ENCODE measurements at places on chromosomes 11 and 22.
A peak's percentile ranks its signal among the peaks of the same experiment; 100 is the strongest.

DNA sequence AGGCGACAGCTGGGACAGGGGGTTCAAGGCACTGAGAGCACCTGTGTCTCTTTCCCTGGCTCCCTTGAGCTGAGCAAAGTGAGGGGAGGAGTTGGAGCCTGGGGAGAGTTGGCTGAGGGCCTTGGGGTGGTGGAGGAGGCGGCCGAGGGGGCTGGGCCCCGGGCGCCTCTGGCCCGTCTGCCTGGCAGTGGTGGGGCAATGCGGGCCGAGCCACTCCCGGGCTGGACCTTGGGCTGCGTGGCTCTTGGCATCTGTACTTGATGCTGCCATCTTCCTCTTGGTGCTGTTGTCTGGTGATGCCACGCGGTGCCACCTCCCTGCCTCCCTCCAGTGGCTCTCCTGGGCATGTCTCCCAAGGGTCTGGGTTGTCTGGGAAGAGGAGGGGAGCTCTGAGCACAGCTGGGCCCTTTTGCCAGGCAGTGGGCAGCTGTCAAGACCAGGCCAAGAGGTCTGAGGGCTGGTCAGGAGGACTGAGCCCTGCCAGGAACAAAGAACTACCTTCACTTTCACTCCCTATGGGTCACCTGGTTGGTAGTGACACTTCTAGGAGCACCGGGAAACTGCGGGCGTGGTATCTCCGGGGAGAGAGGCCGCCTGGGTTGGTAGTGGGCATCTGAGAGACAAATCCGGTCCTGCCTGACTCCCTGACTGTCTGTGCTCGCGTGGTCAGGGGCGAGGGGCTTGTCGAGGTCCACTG is 1.3 kb downstream of the GRIK4 start:
- no peak for DNase-seq

DNA sequence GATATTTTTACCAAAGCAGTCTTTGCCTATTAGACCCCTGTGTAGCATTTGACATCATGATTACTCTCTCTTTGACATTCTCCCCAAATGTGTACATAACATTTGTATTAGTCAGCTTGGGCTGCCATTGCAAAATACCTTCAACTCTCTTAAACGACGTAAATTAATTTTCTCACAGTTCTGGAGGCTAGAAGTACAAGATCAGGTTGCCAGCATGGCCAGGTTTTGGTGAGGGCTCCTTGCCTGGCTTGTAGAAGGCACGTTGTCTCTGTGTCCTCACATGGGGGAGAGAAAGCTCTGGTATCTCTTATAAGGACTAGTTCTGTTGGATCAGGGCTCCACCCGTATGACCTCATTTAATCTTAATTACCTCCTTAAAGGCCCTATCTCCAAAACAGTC is 12.3 kb upstream of the DLAT start:
- no peak for DNase-seq

GRCh38 chr11:38456371-38456770 is 1858.3 kb upstream of the RAG2 start:
- no peak for DNase-seq

DNA sequence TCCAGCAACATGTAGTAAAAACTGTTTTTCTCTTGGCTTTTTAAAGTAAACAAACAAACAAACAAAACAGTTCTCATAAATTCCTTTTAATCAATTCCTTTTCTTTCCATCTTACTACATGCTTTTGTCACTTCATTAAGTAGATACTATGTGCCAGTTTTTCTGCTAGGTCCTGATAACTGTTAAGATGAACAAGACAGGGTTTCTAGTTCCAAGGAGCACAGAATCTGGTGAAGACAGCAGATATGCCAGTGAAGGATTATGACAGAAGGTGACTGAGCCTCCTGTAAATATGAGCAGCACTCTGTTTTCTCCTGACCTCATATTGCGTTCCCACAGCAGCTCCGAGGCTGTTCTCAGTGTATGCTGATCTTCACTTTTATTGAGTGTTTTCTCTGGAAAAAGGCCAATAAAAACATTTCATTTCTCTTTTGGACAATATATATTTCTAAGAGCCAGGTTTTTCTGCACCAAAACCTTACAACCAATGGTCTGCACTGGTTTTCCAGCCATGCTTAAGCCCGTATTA is 45.8 kb downstream of the HEPHL1 start:
- no peak for DNase-seq

DNA sequence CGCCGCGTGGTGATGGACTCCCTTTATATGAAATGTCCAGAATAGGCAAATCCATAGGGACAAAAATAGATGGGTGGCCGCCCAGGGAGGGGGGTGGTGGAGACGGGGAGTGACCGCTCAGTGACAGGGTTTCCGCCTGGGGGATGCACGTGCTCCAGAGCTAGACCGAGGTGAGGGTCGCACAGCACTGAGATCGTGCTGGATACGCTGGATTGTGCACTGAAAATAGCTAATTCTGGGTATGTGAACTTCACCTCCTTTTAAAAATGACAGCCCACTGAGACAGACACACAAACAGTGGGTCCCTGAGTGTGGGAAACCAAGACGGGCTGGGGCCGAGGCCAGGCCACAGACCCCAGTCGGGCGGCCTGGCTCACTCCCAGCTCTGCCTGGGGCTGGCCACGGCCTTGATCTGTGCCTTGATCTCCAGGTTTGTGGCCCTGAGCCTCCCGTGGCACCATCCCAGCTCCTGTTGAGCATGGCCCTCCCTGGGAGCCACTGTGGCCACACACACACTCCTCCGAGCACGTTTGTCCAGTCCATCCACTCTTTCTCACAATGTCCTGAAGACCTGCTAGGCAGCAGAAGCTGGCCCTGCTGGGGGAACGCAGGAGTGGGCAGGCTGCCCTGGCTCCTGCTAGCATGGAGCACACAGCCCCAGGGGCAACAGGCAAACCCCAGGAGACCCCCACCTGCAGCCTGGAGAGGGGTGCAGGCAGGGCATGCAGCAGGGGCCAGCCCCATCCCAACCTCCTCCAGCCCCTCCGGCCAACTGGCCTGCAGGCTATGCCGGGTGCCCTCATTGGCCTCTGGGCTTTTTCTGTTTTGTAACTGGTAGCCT is 41.0 kb upstream of the TH start:
- DNase-seq, result no peak

DNA sequence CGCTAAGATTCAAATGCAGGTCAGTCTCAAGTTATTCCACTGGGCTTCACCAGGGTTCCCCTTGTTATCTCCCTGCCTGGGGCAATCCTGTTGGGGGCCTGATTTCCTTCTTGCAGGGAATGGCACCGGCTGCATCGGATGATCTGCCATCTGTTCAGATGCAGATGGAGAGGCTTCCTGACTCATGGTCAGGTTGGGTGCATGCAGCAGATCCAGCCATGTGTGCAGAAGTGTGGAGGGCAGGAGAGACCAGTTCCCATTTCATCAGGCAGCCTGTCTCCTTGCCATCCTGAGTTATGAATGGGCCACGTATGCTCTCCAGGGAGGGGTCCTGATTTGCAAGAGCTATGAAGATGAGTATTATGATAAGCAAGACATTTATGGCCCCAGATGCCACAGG is 161.2 kb upstream of the PLET1 start:
- no peak for DNase-seq

GRCh38 chr11:17291710-17292109 is 15.2 kb downstream of the NUCB2 start:
- no peak for DNase-seq

GRCh38 chr22:49009359-49010063 is 818.2 kb downstream of the BRD1 start:
- no peak for DNase-seq

DNA sequence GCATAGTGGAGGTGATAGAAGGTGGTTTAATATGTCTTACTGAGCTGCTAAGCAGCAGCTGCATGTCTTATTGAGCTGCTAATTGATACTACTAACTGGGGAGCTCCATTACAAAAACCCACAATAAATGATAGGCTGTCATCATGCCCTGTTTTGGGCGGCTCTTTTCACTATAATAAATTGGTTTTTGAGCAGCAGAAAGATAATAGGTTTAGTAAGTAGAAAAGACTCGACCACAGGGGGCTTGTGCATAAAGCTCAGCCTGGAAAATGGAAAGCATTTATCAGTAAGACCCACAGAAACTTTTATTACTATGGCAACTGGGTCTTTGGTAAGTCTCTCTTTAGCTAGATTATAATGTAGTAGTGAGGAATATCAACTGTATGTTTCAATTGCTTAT is 117.6 kb downstream of the LDLRAD3 start:
- DNase-seq, result no peak

DNA sequence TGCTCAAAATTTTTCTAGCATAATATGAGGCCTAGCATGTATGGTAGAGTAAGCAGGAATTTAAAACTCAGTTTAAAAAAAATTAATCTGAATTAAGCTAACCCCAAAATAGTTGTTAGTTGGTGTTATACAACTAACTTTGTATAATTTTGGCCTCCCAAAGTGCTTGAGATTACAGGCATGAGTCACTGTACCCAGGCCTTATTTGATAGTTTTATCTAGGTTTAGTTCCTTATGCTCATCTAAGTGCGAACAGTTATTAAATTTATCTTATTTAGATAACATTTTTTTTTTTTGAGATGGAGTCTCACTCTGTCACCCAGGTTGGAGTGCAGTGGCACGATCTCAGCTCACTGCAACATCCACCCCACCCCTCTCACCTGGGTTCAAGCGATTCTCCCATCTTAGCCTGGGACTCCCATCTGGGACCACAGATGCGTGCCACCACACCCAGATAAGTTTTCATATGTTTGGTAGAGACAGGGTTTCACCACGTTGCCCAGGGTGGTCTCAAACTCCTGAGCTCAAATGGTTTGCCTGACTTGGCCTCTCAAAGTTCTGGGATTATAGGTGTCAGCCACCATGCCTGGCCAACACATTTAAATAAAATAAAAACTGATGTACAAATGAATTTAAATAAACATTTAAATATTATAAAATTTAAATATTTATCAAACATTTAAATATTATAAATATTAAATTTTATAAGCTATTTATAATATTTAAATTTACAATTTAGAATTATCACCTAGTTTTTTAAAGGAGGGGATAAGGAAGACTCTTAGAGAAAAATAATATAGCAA is 7.5 kb downstream of the IL18 start:
- DNase-seq, result no peak

DNA sequence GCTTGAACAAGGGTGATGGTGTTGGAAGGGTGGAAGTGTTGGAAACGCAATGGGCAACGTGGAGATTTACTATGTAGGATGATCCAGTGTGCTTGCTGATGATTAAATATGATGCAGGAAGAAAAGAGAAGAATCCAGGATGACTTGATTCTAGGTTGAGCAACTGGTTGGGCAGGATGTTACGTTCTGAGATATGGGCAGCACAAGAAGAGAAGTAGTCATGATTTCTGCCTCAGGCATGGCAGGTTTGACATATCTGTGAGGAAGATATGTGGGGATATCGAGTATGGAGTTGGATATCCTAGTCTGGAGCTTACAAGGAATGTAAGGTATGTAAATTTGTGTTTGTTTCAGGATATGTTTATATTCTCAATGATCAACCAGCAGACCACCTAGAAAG is 1.9 kb downstream of the OR52K1 start:
- no peak for DNase-seq

GRCh38 chr11:88301488-88302140 is 35.9 kb downstream of the CTSC start:
- peak; percentile 7 for DNase-seq

GRCh38 chr22:46350646-46351045 is 15.1 kb downstream of the TRMU start:
- no peak for DNase-seq

DNA sequence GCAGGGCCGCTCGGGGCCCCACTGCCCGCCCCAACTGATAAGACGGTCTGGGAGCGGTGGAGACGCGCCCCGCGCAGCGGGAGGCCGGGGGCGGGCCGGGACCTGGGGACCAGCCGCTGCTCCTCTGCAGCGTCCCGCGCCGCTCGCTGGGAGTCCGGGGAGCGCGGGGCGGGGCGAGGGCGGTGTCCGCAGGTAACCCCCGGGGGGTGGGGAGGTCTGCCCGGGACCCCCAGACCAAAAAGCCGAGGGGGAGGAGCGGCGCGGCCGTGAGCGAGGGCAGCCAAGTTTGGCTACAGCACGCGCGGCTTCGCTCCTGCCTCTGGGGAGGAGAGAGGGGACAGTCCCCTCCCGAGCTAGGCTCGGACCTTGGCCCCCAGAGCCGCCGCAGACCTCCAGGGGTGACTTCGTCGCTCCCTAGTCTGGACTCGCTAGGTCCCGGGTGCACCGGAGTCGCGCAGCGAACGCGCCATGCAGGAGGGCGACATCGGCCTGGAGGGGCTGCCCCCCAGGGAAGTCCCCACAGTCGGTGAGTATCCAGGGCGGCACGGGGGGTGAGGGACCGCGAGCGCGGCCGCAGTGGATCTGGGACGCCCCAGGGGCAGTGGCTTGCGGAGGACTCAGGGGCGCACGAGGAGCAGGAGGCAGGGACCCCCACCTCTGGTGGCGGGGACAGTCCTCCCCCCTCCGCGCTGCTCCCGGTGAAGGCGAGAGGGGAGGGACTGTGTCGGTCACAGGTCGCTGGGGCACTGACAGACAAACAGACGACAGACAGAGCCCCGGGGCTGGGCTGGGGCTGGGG is 92.3 kb upstream of the ANO1 start:
- DNase-seq, result no peak

GRCh38 chr11:88411265-88411664 is 73.7 kb upstream of the CTSC start:
- DNase-seq, result no peak

- DNase-seq, result no peak
These were observed 165.0 kb downstream of the CHST1 start for GRCh38 chr11:45500451-45500850.

- DNase-seq, result no peak
These were observed 21.2 kb upstream of the IL17RA start for GRCh38 chr22:17063411-17064106.

GRCh38 chr11:1146365-1146764 is 11.4 kb upstream of the MUC5AC start:
- DNase-seq, result no peak

DNA sequence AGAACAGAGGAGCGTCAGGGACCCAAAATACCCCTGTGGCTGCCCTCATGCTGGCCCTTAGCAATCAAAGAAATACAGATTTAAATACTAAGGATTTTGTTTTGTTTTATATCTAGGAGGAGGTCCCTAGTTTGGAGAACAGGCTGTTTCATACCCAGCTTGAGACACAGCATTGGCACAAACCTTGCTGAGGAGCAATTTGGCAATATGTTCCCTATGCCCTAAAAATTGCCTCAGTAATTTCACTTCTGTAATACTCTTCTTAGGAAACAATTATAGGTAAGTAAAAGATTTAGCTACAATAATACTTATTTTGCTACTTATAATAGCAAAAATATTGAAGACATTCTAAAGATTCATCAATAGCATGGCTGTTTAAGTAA is 37.0 kb downstream of the TSKU start:
- DNase-seq, result no peak

- DNase-seq, result no peak
These were observed 1.9 kb downstream of the MMP8 start for GRCh38 chr11:102722821-102723220.

DNA sequence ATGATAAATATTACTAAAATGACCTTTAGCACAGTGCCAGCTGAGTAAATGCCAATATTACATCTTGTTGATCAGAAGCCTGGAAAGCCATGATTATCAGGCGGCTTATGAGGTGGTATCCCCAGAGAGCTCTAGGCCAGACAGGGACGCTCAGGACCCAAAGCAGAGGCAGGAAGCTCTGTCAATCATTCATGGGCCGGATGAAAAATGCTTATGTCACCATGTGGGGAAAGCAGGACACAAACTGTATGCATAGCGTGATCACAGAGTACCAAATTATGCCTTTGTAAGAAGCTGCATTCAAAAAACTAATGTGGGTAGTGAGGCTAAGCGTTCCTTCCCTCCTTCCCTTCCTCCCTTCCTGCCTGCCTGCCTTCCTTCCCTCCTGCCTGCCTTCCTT is 82.6 kb downstream of the TENM4 start:
- no peak for DNase-seq
